Activated CD4-positive, alpha-beta T cell treated with anti-CD3 and anti-CD28 coated beads, Interleukin-2, amount 50 U/mL, for 4 hours (primary cell): ENCODE measurements at places on chromosomes 7 and 10.

DNA sequence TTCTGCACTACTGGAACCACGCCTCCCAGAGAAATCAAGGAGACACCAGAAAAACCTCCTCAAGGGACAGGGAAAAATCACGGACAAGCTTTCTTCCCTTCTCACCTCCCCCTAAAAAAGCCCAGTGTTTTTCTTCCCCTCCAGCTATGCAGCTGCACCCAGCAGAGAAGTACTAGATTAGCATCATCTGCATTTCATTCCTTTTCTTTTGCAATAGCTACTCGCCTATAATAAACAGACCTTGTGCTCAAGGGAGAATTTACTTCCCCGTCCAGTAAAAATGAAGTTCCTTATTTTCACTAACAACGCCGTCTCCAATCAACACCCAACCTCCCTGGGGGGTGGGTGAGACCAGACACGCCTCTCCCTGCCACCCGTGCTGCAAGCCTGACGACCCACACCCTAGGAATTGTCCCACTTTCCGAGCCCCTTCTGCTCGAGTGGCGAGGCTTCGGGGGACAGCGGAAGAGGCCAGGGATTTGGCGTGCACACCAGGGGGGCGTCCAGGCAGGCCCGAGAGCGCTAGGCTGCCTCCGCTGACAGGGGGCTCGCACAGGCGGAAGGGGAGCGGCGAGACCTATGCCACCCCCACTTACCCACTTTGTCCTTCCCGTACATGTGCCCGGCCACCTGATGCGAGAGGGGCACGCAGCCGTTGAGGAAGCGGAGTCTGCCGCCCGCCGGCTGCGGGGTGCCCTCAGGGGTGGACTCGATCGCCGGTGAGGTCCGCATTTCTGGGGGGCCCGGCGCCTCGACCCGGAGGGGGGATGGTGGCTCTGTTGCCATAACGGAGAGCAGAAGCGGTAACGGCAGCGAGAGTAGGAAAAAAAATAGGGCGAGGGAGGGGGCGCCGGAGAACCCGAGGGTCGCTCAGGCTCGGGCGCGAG, 625 bp downstream of the IPMK start:
- no peak for DNase-seq

- DNase-seq, result no peak
Measured at GRCh38 chr10:121975295-121976086, 474 bp upstream of the NSMCE4A start.

DNA sequence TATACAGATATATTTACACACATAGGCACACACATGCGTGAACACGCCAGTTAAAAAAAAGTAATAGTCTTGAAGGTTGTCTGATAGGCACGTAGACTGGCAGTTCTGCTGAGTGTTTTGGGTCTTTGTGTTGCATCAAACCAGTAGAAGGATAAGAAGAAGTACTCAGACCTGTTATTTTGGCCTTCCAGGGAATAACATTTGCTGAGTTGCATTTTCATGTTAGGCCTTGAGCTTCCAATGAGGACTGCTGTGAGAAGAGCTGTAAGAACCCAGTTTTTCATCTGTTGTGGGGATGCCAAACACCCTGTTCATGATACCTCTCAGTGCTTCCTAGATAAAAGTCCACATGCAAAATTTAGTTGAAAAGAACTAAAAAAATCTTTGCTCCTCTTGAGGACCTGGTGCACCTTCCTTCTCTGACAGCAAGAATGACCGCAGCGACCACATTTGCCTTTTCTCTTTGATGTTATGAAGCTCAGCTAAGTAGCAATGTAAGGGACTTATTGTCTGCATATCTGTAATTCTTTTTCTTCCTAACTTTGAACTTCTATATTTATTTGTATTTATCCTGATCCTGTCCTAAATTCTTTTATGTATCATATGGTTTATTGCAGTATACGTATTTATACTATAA, 27.2 kb downstream of the HIPK2 start:
- no peak for DNase-seq

GRCh38 chr7:39567294-39567693, 1.1 kb downstream of the YAE1 start:
- no peak for DNase-seq

DNA sequence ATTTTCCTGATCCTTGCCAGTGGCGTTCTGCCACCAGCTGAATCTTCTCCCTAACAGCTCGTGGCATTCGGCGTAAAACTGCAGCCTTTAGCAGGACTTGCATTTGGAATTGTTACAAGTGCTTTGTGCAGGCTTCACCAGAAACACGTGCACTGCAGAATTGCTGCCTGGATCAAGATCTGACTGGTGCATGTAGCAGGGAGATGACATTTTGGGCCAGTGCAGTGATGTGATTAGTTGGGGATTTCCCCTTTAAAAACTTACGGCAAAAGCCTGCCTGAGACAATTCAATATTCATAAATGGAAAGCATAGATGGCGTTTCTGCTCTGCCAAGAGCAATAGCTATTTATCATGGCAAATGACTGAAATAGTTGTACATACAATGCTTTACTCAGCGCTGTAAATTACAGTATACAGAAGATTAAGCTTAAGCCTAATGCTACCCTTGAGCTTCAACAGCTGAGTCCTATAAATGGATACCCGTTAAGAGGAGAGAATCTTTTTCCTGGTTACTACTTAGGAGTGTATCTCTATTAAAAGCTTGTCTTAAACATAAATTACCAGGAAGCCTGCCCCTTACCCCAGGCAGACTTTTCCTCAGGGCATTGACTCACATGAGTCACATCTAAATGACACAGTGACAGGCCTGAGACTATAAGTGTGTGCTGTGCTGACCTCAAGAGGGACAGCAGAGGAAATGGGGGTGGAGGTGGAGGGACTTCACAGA, 106.3 kb downstream of the ATXN7L1 start:
- no peak for DNase-seq

DNA sequence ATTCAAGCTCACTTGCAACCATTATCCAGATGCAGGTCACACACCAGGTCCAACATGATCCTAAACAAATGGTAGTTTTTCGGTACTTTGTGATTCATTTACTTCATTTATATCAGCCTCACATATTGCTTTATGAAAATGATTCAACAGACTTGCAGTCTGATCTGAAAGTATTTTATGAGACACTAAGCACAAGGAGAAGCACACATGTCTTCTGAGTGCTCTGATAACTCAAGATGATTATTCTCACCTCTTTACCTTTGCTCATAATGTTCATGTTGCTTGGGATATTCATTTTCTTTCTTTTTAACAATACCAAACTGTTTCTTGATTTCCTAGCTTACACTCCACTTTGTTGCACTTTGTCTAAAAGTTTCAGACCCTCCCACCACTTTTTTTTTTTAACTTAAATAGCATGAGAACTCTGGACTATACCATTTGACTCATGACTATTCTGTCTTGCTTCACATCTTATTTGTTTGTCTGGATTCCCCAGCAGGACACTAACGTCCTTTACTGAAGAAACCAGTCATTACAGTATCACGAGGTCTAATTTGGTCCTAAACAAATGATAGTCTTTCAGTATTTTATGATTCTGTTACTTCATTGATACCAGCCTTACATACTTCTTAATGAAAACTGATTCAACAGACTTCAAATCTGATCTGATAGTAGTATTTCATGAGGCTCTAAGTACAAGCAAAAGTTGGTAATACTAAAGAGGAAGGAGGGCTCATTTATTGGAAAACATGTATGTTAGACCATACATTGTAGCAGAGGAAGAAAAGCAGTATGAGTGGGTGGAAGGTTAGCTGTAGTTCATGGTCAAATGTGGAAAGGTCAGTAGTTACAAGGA, 171.8 kb upstream of the AHR start:
- no peak for DNase-seq

GRCh38 chr10:108421266-108421665, 1256.8 kb upstream of the SORCS1 start:
- no peak for DNase-seq

GRCh38 chr10:112546474-112546873, 99.5 kb downstream of the VTI1A start:
- no peak for DNase-seq

DNA sequence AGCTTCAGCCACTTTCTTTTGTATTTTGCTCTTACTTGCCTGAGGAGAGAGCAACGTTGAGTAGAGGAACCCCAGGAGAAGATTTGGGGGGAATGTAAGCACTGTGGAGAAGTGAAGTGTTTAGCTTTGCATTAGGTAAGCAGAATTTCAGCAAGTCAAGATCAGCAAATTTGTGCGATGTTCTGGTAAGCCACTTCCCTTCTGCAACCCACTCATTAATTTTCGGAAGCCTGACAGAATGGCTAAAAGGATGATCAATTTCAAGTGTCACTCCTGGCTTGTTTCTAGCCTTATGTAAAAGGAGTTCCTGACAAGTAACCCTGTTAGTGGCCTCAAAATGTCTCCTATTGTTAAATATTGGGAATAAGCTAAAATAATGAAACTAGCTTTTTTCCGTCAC, 48.5 kb upstream of the NXPH1 start:
- no peak for DNase-seq

GRCh38 chr7:47571331-47572093, 10.4 kb downstream of the TNS3 start:
- no peak for DNase-seq

DNA sequence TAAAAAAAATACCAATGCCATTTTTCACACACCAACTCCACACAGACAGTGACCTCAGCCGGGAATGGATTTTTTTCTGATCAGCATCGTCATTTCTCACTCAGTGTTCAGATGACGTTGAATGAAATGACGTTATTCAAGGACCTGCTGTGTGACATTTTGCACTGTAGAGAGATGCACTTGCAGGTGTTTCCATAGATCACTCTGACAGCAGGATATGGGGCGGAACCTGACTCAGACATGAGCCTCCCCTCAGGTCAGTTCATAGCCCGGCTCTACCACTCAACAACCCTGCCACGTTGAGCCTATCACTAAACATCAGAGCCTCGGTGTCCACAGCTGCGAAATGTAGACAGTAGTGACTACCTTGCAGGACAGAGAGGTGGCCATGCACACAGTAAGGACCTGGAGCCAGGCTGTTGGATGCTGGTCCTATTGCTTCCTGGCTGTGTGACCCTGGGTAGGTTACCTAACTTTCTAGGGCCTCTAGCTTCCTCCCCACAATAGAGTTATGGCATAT, 41.4 kb upstream of the ANTXRL start:
- DNase-seq, result no peak

- no peak for DNase-seq
Measured at GRCh38 chr10:28478646-28479045, 54.3 kb upstream of the WAC start.
